ENCODE measurements at places on chromosomes 2 and 18.

GRCh38 chr2:97982621-97983020, 13.1 kb downstream of the TMEM131 start:
- DNase-seq, result no peak

DNA sequence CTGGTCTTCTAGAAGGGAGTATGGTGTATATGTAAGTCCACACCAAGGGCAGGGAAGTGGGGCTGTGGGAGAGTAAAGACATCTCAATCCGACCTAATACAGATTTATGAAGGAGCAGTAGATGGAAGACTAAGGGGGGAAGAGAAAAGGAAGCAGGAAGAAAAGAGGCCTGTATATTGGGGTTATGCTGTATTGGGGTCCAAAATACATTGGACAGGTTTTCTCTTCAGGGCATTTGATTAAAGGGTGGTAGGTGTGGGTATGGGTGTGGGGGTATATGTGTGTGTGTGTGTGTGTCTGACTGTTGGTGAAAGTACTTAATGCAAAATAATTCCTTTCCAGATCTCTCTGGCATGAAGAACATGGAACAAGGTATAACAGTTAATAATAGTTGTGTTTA, 33.6 kb upstream of the SCYGR2 start:
- DNase-seq, result no peak

- DNase-seq, result peak; percentile 47
Observed at GRCh38 chr18:48007955-48008701, 77.7 kb upstream of the SMAD2 start.

DNA sequence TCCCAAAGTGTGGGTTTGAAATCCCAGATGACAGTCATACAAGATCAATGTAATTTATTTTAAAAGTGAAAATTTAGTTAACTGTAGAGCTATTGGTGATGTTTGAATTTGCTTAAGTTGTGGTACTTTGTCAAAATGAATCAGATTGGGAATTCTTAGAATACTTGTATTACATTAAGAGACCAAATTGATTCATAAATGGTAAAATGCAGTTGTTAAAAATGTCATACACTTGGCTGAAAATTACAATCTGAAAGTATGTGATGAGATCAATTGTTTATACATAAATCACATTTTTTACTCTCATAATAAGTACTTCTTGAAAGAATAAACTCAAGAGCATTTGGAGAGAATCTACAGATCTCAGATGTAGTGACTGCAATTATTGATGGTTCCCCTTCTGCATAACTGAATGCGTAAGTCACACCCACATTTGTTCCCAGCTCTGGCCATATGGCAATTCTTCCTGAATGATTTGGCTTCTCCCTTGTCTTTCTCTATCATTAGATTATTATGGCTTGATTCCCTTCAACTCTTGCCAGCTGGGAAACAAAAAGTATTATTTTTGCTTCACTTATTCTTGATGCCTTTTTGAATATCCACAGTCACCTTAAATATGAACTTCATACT, 558.5 kb downstream of the CPS1 start:
- no peak for DNase-seq

- no peak for DNase-seq
Observed at GRCh38 chr18:13390196-13390595, 171.6 kb downstream of the LDLRAD4 start.

All from hypothalamus (tissue), 51 donors.